ENCODE measurements at places on chromosomes 4 and X.

DNA sequence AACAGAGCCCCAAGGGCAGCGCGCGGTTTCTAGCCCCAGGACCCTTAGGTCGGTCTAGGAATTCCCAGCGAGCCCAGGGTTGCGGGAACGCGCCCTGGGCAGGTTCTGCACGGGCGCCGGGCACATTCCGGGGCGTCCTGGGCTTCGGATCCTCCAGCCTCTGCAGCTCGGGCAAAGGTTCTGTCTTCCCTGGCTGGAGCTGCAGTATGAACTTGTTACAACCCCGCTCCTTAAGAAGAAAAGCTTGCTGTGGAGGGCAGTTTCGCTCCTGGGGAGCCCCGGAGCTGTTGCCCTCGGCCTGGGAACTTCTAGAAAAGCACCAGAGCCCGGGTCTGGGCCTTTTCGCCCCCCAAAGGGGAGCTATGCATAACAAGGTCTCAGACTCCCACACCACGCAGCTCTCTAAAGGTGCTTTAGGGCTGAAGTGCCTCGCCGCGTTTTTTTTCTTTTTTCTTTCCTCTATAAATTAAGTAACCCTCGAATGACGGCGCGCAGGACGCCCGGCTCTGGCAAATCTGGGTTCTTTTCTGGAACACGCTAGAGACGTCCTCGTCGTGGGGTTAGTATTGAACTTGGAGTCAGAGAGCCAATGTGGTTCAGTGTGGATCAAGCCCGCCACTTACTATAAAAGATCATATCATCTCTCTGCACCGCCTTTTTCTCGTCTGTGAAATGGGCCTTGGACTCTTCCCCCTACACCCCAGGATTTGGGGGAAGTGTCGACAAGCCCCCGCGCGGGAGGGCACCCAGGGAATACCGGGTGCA, 5.7 kb downstream of the MSX1 start:
- H3K27me3 ChIP-seq, result peaks cover 76% of the 10 kb centered on the region
- peaks cover 15% of the 10 kb centered on the region for H3K36me3 ChIP-seq
- peaks cover 17% of the 10 kb centered on the region for H3K4me1 ChIP-seq
- DNase-seq, result no peak
- H3K27ac ChIP-seq, result no peak overlapping the region
- H3K4me3 ChIP-seq, result no peak overlapping the region

DNA sequence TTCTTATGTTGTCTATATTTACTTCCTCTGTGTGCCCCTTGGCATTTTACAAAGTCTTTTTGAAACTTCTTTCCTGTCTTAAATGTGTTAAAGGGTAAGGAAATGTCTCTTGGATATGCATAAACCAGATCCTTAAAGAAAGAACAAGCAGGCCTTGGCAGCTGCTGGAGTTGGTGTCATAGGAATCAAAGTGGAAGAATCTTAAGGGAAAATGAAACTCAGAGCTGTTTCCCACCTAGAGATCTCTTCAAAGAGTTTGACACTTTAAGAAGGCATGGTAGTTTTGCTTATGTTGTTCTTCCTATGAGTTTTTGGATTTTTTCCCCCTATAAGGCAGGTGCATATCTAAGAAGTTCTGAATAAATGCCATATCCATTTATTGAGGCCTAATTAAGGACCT, 37.0 kb upstream of the CWH43 start:
- H3K27ac ChIP-seq, result no peak overlapping the region
- no peaks in the 10 kb centered on the region for H3K36me3 ChIP-seq
- peaks cover 7% of the 10 kb centered on the region for H3K4me1 ChIP-seq
- no peak overlapping the region for H3K4me3 ChIP-seq
- H3K27me3 ChIP-seq, result peaks cover 8% of the 10 kb centered on the region

- no peak for DNase-seq
- H3K4me1 ChIP-seq, result no peaks in the 10 kb centered on the region
- H3K27ac ChIP-seq, result no peak overlapping the region
These were observed 1811.2 kb upstream of the PCDH10 start for GRCh38 chr4:131337936-131338335.

- H3K4me3 ChIP-seq, result no peak overlapping the region
- no peak overlapping the region for H3K27ac ChIP-seq
- no peaks in the 10 kb centered on the region for H3K27me3 ChIP-seq
- peaks cover 22% of the 10 kb centered on the region for H3K4me1 ChIP-seq
- no peak for DNase-seq
These were observed 136.5 kb downstream of the KDM6A start for GRCh38 chrX:45009371-45010000.

DNA sequence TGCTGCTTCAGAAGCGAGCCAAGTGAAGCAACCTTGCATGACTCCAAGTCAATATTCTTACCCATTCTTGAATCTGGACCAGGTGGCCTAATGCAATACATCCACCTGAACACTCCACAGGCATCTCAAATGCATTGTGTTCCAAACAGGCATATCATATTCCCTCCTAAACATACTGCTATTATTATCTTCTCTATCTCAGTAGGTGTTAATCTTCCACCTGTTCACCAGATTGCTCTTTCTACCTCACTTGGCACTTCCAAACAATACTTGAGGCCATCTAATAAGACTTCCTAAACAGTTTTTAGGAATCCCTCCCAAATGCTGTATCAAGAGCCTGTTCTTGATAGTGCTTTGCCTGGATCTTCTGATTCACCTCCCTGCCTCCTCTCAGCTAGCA, 90.7 kb downstream of the GPRIN3 start:
- peaks cover 12% of the 10 kb centered on the region for H3K27me3 ChIP-seq
- H3K36me3 ChIP-seq, result no peaks in the 10 kb centered on the region
- no peak for DNase-seq

DNA sequence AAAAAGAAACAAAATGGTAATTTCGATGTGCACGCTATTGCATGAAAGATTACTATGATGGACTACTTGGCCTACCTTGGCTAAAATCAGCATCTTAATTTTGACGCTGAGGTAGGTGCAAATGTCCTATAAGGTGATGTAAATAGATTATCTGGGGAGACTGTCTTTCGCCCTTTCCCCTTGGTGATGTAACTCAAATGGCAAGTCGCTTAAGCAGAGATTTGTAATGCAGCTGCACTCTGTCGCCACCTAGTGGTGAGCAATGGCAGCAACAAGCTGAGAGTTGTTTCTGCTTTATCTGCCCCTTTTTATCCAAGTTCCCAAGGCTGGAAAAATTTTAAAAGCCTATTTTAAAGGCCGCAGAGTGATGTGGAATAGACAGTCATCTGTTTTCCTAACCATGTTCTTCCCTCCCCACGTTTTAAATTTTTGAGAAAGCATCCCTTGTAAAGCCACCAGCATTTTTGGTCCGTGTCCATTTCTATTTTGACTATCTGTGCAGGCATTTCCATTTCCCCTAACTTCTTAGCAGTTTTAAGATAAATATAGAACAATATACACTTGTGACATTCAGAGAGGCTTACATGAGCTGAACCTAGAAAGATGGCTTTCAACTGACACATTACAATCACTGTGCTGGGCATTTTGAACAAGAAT, 62.4 kb upstream of the PDLIM3 start:
- H3K27ac ChIP-seq, result no peak overlapping the region
- no peaks in the 10 kb centered on the region for H3K36me3 ChIP-seq
- no peak overlapping the region for H3K4me3 ChIP-seq
- no peaks in the 10 kb centered on the region for H3K4me1 ChIP-seq
- DNase-seq, result peak; percentile 65

DNA sequence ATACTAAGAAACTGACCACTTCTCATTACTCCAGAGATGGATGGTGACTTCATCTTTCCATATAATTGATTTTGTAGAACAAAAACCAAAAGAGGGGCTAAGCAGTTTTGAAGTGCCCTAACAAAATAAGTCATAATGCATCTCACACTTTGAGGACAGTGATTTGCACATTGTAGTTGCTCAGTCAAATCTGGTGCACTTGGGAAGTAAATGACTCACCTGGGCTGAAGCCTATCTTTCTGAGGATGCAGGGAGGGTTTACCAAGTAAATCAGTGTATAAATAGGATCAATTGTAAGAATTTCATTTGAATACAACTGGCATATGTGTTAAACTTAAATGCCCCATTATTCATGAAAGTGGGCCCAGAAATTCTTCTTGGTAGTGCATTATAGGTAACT, 134.2 kb downstream of the DCLK2 start:
- DNase-seq, result no peak
- peaks cover 1% of the 10 kb centered on the region for H3K4me1 ChIP-seq
- H3K36me3 ChIP-seq, result no peaks in the 10 kb centered on the region
- no peak overlapping the region for H3K27ac ChIP-seq
- peaks cover 9% of the 10 kb centered on the region for H3K27me3 ChIP-seq

- H3K36me3 ChIP-seq, result no peaks in the 10 kb centered on the region
- H3K27me3 ChIP-seq, result no peaks in the 10 kb centered on the region
- no peaks in the 10 kb centered on the region for H3K4me1 ChIP-seq
- DNase-seq, result peak; percentile 7
These were observed 8.9 kb downstream of the PSAPL1 start for GRCh38 chr4:7425591-7426468.

- H3K4me1 ChIP-seq, result no peaks in the 10 kb centered on the region
- no peak overlapping the region for H3K27ac ChIP-seq
- H3K36me3 ChIP-seq, result no peaks in the 10 kb centered on the region
- no peak overlapping the region for H3K4me3 ChIP-seq
These were observed 148.7 kb upstream of the KIT start for GRCh38 chr4:54509057-54509456.

DNA sequence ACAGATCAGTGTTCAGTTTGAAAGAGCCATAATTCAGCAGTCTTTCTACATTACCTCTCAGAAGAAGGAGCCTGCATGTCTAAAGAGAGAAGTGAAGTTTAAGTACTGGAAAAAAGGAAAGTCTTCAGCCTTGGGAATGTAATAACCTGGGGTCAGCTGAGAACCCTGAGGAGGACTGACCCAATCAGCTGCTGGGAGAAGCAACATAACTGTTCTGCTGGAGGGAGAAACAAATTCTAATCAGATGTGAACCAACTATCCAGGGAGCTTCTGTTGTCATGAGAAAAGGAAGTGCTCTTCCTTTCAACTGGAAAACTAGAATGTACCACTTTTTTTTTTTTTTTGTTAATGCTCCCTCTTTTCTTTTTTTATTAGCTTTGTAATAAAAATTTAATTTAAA, 64.5 kb upstream of the PDE5A start:
- H3K27me3 ChIP-seq, result peaks cover 4% of the 10 kb centered on the region
- DNase-seq, result no peak
- H3K27ac ChIP-seq, result no peak overlapping the region
- no peak overlapping the region for H3K4me3 ChIP-seq
- H3K4me1 ChIP-seq, result no peaks in the 10 kb centered on the region
- no peaks in the 10 kb centered on the region for H3K36me3 ChIP-seq

DNA sequence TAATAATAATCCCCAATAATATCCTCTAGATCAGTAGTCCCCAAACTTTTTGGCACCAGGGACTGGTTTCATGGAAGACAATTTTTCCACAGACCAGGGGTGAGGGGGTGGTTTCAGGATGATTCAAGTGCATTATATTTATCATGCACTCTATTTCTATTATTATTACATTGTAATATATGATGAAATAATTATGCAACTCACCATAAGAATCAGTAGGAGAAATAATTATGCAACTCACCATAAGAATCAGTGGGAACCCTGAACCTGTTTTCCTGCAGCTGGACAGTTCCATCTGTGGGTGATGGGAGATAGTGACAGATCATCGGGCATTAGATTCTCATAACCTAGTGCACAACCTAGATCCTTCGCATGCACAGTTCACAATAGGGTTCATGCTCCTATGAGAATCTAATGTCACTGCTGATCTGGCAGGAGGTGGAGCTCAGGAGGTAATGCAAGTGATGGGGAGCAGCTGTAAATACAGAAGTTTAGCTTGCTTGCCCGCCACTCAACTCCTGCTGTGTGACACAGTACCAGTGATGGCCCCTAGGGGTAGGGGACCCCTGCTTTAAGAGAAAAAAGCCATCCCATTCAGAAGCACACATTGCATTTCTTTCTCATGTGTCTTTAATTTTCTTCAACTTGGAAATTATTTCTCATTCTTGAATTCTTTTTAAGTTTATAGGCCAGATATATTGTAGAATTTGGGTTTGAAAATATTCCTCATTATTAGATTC, 16.0 kb upstream of the SH3RF1 start:
- H3K4me3 ChIP-seq, result no peak overlapping the region
- H3K36me3 ChIP-seq, result no peaks in the 10 kb centered on the region
- H3K27ac ChIP-seq, result no peak overlapping the region
- H3K27me3 ChIP-seq, result no peaks in the 10 kb centered on the region

DNA sequence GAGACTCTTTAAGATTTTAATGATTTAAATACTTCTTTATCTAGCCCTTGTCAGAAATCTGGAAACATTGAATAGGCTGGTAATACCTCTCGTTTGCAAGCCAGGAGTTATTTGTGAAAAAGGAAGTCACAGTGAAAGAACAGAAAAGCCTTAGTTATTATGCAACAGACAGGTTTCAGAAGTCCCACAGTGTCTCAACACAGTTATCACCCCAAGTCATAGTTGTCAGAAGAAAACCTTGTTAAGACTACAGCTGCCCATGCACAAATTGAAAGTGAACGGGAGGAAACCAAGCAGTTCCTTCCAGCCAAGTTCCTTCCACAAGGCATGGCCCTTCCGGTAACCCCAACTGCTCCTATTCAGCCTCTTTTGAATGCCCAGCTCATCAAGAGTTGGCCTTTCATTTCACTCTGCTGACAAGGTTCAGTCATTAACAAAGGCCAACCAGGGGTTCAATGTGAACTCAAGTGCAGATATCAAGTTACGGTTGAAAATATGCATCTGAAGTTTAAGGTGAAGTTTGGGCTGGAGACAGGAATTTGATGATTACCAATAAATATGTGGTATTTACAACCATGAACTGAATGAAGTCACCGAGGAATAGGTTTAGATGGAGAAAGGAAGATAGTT, 15.6 kb downstream of the ALPK1 start:
- no peak overlapping the region for H3K4me3 ChIP-seq

GRCh38 chrX:109632906-109633504, 8.0 kb upstream of the KCNE5 start:
- H3K4me1 ChIP-seq, result peaks cover 12% of the 10 kb centered on the region
- H3K27ac ChIP-seq, result no peak overlapping the region
- no peak for DNase-seq
- no peak overlapping the region for H3K4me3 ChIP-seq

DNA sequence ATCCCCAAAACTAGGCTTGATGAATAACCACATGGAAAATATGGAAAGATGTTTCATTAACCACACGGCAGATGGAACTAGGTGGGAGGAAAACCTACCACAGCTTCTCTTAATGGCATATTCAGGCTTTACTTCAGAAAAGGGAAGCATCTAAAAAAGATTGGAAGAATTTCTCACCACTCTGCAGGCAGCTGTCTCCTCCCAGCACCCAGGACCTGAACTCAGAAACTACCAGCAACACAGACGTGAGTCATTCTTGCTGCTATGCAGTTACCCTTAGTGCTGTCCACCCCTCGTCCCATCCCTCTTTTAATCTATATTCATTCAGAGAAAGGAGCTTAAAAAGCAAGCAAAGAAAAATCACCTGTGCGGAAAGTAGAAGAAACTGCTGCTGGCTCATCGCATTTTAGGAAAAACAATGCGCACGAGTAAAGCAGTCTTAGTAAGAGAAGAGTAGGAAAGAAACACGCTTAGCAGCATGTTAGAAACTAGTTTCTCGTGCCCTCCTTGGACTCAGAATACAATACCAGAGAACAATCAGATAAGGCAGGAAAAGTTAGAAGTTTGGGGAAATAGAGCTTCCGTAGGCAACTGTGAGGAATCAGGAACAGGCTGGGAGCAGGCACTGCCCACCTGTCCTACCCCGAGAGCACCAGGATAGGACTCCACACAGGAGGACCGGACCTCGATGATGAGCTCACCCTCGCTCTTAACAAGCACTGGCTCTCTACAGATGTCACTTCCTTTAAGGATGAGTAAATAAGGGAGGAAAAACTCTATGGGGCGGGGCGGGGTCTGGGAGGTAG, 48.1 kb upstream of the ENPP6 start:
- peak overlapping the region; percentile 100 for H3K27ac ChIP-seq
- DNase-seq, result no peak
- no peaks in the 10 kb centered on the region for H3K36me3 ChIP-seq
- H3K4me1 ChIP-seq, result peaks cover 66% of the 10 kb centered on the region
- peaks cover 3% of the 10 kb centered on the region for H3K27me3 ChIP-seq

- no peak for DNase-seq
- peaks cover 21% of the 10 kb centered on the region for H3K4me1 ChIP-seq
- H3K27me3 ChIP-seq, result no peaks in the 10 kb centered on the region
- H3K36me3 ChIP-seq, result no peaks in the 10 kb centered on the region
These were observed 14.2 kb downstream of the CLNK start for GRCh38 chr4:10670321-10670720.

All from activated CD4-positive, alpha-beta memory T cell treated with anti-CD3 and anti-CD28 coated beads, Interleukin-2, amount 10 ng/mL, durations not matched to agents 7 days and 5 days (primary cell).